ENCODE measurements at places on chromosomes 2 and 18. TPM values are rescaled to one million over a fixed set of nuclear protein-coding genes. Genes with fewer than 3 reads are reported as not detected.

- DNase-seq = no peak
Measured at GRCh38 chr2:235382179-235382578, 111.7 kb upstream of the AGAP1 start.

GRCh38 chr2:45812011-45812500 lies 160.6 kb downstream of the PRKCE start:
- no peak for DNase-seq

Gene TUBA3E
- not detected for polyA plus RNA-seq

Gene RNF125
- polyA plus RNA-seq = 5.2 TPM
